Stimulated activated CD4-positive, alpha-beta T cell treated with anti-CD3 and anti-CD28 coated beads, Interleukin-4, amount 100 ng/mL, for 24 hours (primary cell): ENCODE measurements at places on chromosomes 1 and 21.

- no peak for DNase-seq
Observed at GRCh38 chr1:205205055-205205454, 6.4 kb downstream of the DSTYK start.

DNA sequence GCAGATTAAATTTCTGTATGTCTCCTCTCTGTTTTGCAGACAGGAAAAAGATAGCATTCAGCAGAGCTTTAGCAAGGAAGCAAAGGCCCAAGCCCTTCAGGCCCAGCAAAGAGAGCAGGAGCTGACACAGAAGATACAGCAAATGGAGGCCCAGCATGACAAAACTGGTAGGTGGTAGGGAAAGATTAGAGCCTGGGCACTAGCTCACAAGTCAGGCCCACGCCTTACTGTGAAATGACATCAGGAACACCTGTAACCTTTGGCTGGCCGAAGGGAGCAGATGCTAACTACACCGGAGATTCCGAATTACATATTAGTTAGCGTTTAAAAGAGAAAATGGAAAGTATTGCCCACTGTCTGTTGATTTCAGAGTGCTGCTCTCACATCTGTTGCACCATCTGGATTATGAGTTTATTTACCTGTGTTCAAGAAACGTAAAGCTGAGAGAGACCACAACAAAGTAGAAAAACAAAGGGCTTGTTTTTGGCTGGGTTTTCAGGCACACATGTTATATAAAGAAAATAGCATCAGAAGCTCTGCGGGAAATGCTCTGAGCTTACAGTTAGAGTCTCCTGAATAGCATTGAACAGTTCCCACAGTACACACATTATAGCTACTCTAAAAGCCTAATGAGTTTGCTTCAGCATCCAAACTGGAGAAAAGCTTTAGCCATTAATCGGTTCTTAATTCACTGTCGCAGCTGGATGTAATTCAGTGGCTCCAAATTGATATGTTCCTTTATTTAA lies 160.0 kb downstream of the SDCCAG8 start:
- DNase-seq, result no peak

DNA sequence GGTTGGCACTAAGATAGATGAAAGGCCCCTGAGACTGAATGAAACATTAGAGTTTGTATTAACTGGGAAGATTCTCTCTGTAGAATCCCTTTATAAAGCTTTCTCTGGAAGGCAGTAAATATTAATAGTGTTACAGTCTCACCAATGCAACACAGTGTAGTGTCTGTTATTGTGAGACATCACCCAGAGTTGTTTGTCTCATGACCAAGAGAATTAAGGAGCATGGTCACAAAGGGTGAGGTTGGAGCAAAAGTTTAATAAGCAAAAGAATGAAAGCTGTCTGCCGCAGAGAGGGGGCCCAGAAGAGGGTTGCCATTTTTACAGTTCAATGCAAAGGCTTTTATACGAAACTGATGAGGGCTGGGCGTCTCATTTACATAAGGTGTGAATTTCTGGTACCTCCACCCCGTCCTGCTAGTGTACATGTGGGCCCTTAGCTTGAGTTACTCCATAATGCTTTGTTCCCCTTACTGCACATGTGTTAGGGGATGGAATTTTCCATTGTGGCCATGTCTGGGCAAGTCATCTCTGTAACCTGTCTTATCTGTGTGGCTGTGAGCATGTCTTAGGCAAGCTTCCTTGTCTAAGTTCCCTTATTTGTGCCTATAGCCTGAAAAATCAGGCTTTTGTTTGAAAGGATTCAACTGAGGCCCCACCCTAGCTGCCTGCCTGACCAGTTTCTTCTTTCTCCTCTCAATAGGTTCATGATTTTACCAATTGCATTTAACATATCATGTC lies 184.1 kb downstream of the RASAL2 start:
- DNase-seq, result no peak

GRCh38 chr1:181205901-181206300 lies 117.4 kb downstream of the IER5 start:
- DNase-seq, result no peak

DNA sequence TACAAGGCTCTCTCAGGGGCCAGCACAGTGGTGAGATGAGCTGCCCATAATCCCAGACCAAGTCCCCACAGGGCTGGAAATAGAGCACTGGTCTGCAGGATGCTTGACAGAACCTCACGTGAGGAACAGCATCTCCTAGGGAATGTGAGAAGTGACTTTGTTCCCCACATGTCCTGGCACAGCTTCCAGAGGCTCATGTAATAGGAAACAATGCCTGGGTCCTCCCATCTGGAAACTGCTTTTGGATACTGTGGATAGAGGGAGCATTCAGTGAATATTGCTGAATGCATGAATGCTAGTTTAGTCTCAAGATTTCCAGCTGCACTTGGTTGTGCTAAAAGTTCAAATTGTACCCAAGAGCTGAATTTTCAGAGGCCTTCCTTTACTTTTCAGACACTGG lies 146.2 kb downstream of the TNR start:
- no peak for DNase-seq

DNA sequence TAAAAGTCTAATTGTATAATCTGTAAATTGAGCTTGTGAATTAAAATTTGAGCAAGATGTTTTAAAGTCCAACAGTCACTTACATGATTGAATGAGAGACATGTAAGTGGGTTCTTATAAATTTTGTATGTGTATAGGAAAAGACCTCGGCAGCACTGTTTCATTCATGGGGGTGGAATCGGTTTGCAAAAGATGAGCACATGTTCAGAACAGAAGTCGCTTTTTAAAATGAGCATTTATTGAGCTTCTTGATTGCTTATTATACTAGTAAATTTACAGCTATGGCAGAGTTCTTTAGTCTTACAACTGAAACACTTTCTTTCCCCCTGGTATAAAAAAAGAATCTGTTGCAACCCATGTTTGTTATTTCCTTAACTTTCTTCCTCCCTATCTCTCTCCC lies 33.9 kb downstream of the ACTN2 start:
- no peak for DNase-seq

GRCh38 chr1:24828887-24829192 lies 83.6 kb downstream of the CLIC4 start:
- no peak for DNase-seq

DNA sequence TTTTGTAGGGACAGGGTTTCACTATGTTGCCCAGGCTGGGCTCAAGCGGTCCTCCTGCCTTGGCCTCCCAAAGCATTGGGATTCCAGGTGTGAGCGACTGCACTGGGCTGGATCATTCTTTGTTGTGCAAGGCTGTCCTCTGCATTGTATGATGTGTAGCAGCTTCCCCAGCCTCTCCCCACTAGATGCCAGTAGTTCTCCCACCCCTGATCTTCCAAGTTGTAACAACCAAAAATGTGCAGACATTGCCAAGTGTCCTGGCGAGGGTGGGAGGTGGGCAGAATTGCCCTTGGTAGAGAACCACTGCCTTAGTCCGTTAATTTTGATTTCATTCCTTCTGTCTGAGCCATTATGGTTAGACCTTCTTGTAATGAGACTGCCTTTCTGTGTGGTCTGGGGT lies 7.2 kb downstream of the GALNT2 start:
- DNase-seq, result no peak

- no peak for DNase-seq
Observed at GRCh38 chr1:10204003-10204642, 6.2 kb upstream of the KIF1B start.

DNA sequence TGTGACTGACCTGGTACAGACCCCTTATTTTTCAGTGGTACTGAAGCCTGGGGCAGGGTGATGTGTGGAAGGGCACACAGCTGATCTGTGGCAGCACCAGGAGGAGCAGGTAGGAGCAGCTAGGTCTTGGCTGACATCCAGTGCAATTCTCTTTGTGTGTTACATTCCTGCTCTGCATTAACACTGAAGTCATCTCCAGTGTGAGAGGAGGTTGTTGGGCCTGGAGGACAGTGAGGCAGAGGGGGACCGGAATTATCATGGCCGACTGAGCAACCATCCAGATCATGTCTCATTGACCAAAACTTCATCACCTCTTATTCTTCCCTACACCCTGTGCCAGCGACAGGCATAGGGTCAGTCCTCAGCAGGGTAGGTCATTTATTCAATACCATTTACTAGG lies 1.5 kb downstream of the SLAMF8 start:
- DNase-seq, result no peak

DNA sequence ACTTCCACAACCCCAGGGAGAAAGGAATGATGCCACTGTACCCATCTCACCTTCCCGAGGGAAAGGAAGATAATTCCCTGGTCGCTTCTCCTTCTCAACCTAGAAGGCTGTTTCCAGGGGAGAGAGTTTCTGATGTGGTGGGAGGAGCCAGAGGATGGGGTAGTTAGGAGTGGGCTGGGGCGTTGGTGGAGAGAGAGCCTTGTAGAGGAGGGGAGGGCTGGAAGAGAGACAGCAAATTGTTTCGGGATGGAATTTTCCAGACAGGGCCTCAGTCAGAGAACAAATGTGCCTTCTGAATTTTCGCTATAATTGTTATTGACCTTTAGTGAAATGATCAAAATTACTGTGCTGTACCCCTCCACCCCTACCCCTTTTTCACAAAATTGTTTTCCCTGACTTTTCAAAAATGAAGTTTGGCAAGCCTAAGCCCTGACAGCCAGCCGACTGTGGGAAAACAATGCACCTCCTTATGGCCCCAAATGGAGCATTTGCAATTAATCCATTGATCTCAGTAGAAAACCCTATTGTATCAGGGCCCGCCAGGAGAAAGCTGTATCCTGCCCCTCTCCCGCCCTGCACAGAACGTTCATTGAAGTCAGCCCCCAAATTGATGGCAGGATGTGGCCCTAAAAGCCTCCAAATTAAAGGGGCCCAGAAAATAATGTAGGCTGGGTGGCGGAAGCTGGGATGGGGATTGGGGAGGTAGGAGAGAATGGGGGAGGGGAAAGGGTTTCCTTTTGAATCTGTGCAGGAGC lies 69.1 kb upstream of the JUN start:
- no peak for DNase-seq

GRCh38 chr1:248862998-248863881 lies 4.4 kb upstream of the ZNF692 start:
- peak; percentile 84 for DNase-seq

GRCh38 chr1:7094086-7094485 lies 308.8 kb downstream of the CAMTA1 start:
- no peak for DNase-seq
